Stimulated activated CD8-positive, alpha-beta memory T cell treated with anti-CD3 and anti-CD28 coated beads, Interleukin-7, amount 100 ng/mL, for 1 hour (primary cell): ENCODE measurements at places on chromosomes 11 and 22.

DNA sequence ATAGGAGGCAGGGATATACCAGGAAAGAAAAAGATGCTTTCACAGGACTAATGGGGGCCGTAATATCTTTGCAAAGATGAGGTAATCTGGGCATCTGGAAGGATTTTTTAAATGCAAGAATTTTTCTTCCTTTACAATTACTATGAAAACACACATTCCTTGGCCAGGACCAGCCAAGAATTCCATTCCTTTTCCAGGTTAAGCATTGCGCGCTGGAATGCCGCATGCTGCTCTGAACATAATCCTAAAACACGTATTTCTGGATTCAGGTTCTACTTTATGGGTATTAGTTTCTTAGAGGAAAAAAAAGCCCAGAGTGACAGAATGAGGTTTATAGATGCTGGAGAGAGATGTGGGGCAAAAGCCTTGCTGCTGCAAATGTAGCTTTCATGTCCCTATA lies 99.4 kb upstream of the SORL1-AS1 start:
- DNase-seq: no peak

DNA sequence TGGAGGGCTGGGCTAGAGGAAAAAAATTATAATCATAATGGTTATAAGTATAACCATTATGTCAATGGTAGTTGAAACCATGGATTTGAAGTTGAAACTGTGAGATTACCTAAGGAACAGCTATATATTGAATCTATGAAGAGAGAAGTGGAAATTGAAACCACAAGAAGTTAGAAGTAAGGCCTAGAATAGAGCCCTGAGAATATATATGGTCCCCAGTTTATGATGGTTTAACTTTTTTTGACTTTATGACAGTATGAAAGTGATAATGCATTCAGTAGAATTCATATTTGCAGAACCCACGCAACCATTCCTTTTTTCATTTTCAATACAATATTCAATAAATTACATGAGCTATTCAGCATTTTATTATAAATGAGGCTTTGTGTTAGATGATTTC lies 15.0 kb downstream of the AASDHPPT start:
- no peak for DNase-seq

- no peak for DNase-seq
Measured at GRCh38 chr11:91763331-91763730, 461.3 kb upstream of the FAT3 start.

GRCh38 chr11:1888811-1889210 lies 2.9 kb downstream of the PRR33 start:
- no peak for DNase-seq

DNA sequence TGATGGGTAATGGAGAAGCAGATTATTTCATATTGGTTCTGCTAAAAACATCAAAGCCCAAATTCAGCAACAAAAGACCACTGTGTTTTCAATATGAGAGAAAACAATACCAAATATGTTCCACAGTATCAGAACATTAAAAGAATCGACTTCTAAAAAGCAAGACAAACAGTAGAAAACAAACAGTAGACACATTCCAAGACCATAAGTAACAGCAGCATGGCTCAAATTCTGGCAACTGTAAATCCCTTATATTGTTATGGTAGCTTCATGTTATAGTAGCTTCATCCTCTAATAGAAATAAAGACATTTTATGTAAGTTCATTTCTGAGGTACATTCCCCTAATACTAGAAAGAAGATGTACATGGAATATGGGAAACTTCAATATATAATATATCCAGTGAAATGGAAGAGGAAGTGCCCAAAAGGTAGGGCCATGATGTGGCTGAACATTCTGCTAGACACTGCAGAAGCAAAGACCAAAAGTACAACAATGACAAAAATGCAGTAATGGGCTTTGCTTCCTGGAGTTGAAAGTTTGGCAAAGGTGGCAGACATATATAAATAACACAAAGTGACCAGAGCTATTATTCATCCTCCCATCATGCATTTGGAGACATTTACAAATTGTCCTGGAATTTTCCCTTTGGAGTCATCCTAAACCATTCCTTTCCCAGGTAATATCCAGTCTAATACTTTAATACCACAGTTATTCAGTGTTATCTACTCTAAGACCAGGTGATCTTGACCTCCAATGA lies 299.9 kb downstream of the DCDC1 start:
- DNase-seq: no peak

GRCh38 chr11:63945477-63946163 lies 6.8 kb downstream of the NAA40 start:
- no peak for DNase-seq

GRCh38 chr22:44567846-44568493 lies 69.9 kb upstream of the RTL6 start:
- peak; percentile 19 for DNase-seq

DNA sequence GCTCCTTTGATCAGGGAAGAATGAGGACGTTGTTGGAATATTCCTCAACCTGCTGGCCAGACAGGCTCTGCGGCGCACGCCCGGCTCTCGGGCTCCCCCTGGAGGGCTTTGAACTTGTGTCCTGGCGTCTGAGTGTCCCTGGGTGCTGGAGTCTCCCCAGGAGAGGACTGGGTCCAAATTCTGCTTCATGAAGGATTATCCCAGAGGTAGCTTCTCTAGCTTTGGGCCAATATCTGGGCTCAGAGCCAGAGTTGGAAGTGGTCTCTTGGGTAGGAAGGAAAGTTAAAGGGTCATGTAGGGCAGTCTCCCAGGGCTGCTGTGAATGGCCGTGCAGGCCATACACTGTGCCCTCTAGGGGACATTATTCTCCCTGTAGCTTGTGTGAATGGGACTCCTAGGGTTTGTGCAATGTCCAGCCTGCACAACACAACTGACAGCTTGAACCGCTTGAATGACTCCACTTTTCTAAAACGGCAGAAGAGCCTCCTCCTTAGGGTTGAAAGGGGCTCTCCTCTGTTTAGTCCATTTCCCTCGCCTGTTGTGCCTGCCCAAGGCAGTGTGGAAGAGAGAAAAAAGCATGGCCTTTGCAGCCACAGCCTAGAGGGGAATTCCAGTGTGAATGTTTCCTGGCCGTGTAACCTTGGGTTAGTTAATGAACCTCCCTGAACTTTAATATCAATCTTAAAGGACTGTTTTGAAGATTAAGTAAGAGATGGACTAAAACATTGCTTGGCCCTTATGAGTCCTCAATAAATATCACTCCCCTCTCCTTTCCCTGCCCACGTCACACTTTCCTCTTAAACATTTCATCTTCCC lies 111.2 kb upstream of the THY1 start:
- DNase-seq: no peak

DNA sequence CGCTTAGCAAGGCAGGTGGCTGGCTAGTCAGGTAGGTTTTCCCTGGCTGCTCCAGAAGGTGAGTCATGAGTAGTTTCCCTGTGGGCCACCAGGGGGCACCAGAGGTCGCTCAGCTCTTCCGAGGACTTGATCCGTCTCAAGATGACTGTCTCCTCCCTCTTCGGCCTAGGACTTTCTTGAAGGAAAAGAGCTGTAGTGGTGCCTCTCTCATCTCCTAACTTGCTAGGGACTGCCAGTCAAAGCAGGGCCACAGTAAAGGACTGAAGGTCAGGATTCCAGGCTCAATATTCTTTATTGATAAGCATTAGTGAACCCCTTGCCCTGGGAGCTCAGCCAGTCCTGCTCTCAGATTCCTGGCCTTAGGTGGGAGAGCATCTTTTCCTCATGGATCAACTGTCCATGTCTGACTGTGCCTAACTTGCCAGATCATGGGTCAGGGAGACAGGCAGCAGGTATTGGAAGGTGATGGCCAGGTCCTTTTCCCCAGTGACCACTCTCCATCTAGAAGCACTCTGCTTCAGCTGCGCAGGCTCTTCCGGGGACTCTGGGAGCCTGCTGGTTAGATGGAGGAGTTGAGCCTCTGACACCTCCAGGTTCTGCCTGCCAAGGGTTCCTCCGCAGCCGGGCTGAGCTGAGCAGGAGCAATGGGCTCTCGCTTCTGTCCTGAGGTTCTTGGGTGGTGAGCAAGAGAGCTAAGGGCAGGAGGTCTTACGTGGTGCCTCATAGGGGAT lies 1.9 kb downstream of the POLD4 start:
- DNase-seq: peak; percentile 38

GRCh38 chr11:76592025-76592914 lies 78.3 kb downstream of the LRRC32 start:
- no peak for DNase-seq

DNA sequence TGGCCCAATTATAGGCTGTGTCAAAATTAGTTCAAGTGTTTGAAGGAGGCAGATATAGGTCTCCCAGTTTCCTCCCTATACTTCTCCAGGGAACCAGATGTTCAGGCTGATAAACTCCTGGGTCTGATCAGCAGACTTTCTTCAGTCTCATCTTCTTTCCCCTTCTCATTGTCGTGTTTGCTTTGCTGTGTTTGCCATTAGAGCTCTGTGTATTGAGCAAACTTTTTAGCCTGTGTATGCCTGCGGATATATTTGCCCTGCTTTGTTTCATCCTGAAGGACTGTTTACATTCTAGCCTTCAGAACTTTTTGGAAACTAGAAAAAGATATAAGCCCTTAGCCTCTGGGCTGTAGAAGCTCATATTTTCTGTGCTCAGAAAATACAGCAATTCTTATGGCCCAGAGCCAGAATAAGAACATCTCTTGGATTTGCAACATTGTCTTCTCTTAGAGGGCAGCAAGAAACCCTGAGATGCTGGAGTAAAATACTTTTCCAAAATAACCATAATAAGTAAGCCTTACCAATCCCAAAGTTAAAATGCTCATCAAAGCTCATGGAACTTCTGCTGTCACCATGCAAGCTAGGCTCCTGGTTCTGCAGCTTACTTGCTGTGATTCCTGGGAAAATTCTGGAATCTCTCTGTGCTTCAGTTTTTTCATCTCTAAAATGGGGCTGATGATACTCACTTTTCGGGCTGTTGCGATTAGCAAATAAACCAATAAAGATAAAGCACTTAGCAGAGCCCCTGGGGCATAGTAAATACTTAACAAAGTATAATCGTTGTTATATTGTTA lies 34.1 kb upstream of the ME3 start:
- no peak for DNase-seq

DNA sequence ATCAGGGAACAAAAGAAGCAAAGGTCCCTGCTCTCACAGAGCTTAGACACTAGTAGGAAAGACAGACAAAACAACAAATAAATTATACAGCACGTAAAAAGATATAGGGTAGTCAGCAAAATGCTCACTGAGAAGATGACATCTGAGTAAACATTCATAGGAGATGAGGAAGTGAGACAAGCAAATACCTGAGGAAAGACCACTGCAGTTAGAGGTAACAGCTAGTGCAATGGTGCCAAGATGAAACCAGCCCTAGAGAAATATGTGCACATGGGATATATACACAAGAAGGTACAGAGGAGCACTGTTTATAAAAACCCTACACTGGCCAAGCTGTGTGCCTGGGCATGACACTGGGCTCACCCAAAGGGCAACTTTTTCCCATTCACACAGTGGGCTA lies 9.8 kb downstream of the CYP2R1 start:
- no peak for DNase-seq

GRCh38 chr11:117273550-117274289 lies 17.4 kb upstream of the BACE1-AS start:
- DNase-seq: no peak

DNA sequence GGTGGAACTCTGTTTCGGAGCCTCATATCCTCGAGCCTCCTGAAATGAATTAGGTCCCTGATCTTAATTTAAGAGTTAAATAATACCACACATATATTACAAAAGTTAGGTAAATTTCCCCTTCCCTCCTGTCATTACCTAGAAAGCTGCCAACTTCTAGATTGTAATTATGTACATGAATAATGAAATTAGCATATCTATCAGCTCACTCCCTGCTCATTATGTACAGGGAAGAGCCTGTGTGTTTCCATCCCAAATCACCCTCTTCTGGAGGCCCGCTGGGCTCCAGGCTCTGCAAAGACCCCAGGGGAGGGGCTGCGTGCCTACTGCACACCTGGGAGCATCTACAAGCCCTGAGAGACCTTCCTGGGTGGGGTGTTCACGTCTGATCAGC lies 384.1 kb downstream of the MN1 start:
- DNase-seq: no peak

GRCh38 chr22:38953577-38954413 lies 3.6 kb upstream of the APOBEC3A start:
- no peak for DNase-seq

DNA sequence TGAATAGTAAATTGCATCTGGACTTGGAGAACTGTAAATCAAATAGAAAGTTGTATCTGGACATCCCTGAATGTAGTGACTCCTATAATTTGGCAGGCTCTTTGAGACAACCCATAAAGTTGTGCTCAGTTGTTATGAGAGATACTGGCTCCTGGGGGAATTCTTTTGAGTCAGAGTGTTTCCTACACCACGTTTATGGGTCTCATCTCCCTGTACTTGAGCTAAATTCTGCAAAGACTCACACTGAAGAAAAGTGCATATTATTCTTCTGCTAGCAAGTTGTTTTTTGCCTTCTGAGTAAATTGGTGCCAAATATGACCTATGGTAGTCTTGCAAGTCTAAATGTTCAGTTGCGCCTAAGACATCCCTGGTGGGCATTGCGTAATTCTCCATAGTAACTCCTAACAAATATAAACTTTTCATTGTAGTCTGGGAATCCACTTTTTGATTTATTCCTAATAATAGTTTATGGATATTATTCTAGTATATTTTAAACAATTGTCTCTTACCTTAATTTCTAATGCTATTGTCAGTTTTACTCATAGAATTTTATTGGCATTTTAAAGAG lies 5.0 kb downstream of the ZNF215 start:
- no peak for DNase-seq

GRCh38 chr11:61911701-61912529 lies 5.5 kb downstream of the RAB3IL1 start:
- no peak for DNase-seq

- no peak for DNase-seq
Measured at GRCh38 chr11:86141727-86142126, 72.8 kb upstream of the PICALM start.

DNA sequence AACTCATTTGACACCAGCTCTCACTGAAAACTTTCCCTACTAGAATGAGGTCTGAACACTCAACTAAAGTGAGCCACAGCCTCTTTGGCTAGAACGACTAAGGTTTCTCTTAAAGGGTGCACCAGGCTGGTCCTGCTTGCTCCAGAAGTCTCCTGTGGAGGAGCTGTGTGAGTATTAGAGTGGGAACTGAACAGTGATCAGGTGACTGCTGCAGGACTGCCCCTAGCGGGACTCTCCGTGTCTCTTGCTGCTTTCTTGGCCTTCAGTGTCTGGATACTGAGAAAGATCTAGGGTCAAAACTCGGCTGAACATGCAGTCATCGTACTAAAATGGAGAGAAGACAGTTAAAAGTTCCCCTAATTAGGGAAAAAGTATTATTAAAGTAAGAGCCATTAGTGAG lies 34.6 kb downstream of the FAM118A start:
- DNase-seq: no peak

- DNase-seq: no peak
Measured at GRCh38 chr11:34890089-34890488, 26.1 kb downstream of the APIP start.

- no peak for DNase-seq
Measured at GRCh38 chr11:60936467-60937143, 12.3 kb downstream of the TMEM132A start.
